ENCODE measurements at places on chromosomes 16 and 17.

DNA sequence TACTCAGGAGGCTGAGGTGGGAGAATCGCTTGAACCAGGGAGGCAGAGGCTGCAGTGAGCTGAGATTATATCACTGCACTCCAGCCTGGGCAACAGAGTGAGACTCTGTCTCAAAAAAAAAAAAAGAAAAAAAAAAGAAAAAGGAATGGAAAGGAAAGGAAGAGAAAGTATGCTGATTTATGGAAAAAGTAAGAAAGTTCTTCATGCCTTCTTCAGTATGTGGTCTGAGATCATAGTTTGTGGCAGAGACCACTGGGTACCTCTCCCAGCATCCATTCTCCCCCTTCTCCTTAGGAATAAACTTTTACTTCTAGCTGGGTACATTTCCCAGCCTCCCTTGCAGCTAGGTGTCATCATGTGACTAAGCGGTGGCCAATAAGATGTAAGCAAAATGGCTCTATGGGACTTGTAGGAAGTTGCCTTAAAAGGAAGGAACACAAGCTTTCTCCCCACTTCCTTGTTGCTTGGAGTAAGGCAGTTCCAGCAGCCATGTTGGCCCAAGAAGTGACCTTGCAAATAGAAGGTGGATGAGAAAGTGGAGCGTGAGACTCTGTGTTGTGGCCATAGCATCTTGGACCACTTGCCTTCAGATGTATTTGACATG is 26.1 kb upstream of the XPO6 start:
- no peak for DNase-seq

DNA sequence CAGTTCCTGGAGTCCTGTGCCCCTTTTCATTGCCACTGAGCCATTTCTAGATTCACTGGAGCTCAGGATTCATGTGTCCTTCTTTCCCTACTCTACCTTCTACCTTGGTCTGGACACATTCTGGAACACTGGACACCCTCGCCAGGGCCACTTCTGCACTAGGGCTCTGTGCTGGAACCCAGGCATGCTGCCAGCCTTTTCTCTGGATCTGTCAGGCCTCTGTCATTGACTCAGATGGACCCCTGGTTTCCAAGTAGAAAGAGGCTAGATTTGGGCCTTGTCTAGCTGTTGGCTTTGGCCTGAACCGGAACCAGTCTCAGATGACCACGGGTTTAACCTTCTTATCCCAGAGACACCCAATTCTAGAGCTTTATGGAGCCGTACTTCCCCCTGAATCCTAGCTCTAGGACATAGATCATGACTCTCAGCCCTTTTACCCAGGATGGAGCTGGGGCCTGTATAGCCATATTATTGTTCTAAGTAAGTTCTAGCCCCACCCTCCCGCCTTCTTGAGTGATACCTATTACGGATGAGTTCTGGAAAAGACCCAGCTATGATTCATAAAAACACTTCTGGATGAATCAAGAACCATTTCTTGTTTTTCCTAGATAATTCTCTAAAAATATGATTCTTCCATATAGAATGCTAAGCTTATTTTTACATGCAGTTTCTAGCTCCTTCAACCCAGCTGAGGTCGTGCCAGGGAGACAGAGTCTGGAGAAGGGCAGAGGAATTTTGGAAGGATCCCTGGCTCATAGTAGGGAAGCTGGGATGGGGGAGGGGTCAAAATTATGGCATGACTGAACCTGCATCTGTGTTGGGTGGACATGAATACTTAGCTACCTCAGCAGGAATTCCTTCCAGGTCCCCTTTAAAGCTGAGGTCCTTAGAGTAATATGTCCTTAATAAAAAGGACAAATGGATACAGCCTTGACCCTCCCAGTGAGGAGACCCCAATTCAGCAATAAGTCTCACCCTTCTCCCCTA is 1.1 kb upstream of the CHRNB1 start:
- no peak for DNase-seq

GRCh38 chr17:38420518-38420917 is 7.7 kb upstream of the ARHGAP23 start:
- no peak for DNase-seq

DNA sequence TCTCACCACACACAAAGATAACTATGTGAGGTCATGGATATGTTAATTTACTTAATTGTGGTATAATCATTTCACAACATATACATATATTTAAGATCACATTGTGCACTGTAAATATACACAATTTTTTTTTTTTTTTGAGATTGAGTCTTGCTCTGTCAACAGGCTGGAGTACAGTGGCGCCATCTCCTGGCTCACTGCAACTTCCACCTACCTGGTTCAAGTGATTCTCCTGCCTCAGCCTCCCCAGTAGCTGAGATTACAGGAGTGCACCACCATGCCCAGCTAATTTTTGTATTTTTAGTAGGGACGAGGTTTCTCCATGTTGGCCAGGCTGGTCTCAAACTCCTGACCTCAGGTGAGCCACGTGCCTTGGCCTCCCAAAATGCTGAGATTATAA is 11.5 kb upstream of the PRSS54 start:
- no peak for DNase-seq

- no peak for DNase-seq
These were observed 5.8 kb downstream of the DNAAF1 start for GRCh38 chr16:84150926-84151325.

GRCh38 chr17:10332515-10332914 is 40.3 kb downstream of the MYH13 start:
- no peak for DNase-seq

DNA sequence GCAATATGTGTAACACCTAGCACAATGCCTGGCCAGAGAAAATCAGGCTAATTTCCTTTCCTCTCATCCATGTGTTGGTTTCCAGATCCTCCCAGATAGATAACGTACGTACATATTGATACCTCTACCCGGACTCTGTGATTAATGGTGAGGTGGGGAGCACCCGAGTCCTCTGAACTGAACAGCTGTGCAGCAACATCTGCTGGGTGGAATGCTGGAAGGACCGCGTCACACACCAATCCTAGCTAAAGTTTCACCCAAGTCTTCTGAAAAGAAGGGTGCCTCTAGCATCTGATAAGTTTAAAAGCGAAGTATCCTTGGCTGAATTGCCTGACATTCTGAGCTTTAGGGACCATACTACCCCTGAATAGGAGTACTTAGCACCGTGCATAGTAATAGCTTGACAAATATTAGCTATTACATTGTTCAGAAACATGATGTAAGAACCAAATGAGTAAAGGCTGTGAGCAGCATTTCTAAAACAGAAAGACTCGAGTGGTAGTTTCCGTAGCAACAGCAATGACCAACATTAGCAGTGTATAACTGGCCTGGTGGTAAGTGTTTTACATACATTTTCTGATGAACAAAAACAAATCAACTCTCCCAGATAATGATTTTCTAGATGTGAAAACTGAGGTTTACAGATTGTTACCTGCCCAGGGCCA is 91.4 kb downstream of the SYCE1L start:
- DNase-seq, result no peak

DNA sequence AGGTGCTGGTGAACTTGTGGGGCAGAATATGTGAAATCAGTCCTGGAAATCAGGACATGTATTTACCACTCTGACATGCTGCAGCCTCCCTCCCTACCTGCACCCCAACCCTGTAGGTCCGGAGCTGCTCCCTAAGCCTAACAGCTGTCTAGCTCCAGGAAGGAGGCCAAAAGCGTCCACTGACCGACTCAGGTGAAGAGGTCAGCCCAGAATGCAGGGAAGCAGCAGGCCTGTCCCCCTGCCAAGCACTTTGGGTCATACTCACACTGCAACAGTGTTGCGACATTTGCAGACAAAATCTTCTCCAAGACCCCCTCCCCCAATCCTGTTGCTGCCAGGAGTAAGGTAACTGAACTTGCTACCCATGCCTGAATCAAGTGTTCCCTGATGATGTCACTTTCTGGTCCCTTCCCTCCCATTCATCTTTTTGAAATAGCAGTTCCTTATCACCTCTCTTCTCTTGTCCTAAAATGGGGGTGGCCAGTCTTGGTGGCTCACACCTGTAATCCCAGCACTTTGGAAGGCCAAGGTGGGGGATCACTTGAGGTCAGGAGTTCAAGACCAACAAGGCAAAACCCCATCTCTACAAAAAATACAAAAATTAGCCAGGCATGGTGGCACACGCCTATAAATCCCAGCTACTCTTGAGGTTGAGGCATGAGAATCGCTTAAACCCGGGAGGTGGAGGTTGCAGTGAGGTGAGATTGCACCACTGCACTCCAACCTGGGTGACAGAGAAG is 1.3 kb upstream of the ACLY start:
- DNase-seq, result no peak

GRCh38 chr17:76089680-76090516 is 10.9 kb downstream of the ZACN start:
- no peak for DNase-seq

GRCh38 chr17:62987136-62987535 is 21.1 kb downstream of the TANC2 start:
- DNase-seq, result no peak

GRCh38 chr17:33438578-33438977 is 145.5 kb upstream of the ASIC2 start:
- no peak for DNase-seq

DNA sequence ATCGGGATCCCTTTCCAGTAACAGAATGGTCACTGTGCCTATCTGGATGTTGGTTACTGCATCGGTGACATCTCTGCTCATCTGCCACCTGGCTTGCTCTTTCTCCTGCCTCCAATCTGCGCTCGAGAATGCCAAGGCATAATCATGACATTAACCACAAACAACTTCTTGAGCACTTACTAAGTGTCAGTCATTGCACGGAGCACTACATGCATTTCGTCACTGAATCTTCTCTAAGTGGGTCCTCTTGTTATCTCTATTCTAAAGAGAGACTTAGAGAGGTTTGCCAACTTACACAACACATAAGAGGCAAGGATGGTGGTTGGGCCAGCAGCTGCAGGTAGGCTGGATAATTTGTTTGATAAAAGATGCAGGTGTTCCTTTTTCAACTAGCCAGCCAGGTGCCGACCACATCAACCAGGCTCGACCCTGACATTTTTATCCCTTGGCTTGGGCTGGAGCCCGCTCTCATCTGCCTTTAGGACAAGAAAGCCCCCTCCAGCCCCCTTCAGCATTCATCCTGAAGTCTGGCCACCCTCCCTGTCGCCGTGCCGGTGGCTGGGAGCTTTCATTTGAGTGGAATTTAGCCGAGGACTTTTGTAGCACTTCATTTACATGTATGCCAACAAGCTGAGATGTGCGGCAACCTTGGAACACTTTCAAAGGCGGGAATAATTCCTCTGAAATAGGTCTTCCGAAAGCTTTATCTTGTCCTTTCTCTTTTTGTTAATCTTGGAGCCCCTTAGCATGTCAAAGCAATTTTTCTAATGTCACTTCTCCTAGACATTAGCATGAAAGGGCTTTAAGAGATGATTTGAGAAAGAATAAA is 89.3 kb upstream of the NKD1 start:
- no peak for DNase-seq

DNA sequence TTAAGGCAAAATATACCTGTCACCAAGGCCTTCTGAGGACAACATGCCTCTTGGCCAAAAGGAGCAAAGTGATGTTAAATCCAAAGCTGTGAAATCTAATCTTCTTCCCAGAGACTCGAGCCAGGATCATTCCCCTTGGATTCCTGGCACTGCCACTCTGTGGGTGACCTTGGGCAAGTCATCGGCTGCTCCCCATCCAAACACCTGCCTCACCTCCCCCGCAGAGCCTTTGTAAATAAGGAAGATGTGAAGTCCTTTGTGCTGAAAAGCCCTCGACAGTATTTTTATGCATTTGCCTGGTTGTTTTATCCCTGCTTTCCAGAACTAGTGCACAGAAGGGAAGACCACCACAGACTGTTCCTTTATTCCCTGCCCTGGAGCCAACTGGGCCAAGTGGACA is 5.4 kb upstream of the CEP295NL start:
- DNase-seq, result no peak

- DNase-seq, result no peak
These were observed 456.2 kb upstream of the DYNLRB2 start for GRCh38 chr16:80084614-80085013.

DNA sequence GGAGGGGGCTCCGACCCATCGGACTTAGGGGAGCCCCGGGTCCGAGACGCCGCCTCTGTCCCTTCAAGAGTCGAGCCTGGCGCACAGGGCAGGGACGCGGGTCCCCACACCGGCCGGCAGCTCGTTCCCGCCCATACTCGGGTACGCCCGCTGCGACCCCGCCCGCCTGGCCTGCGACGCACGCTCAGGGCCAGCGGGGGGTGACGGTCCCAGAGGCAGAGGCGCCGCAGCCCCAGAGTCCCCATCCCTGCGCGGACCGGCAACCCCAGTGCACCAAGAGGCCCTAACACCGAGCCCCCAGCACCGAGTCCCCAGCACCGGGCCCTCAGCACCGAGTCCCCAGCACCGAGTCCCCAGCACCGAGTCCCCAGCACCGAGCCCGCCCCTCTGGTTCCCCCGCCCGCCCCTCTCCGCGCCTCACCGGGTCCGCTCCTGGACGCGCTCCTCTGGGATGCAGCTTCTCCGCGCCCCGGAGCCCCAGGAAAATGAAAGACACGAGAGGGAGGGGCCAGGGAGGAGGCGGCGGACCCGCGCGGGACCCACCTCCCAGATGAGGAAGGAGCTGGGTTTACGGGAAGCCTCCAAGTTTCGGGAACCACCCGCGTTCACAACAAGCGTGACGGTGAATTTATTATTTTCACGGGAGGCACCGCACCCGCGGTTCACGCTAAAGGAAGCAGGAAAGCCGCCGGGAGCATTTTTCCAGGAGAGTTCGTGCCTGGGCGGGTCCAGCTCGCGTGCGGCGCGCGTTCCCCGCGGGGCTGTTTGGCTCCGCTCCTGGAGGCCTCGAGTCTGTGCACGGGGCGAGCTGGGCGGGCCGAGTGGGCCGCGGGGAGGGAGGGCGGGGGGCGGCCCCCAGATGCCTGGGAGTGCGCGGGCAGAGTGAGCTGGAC is at the start of gene SECTM1:
SECTM1 (minus strand) TSS at position 488 of the 893 bp plus-strand sequence. CDS start 6,526 bp downstream, outside the sequence.
- DNase-seq, result no peak

- DNase-seq, result no peak
These were observed 18.7 kb downstream of the TPSG1 start for GRCh38 chr16:1206326-1206725.

DNA sequence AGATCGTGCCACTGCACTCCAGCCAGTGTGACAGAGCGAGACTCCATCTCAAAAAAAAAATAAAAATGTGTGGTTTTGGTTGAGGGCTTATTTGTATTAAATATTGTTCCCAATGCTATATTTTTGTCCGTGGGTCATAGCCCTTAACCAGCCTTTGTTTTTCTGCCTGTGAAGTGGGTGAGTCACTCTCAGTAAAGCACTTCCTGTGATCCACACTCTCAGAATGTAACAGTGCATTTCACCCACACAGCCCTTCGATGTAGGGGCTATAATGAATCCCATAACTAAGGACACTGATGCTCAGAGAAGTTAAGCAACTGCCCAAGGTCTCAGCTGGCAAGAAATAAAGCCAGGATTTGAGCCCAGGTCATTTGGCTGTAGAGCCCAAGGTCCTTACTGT is 34.7 kb upstream of the POLR3E start:
- DNase-seq, result no peak

- no peak for DNase-seq
These were observed 111.1 kb downstream of the VPS53 start for GRCh38 chr17:603406-604114.

All from activated T-helper 1 cell treated with anti-CD3 and anti-CD28 coated beads, Interleukin-2, amount 50 U/mL, for 16 hours (primary cell).